Iris pigment epithelial cell (primary cell): ENCODE measurements at places on chromosomes 5 and 9.

DNA sequence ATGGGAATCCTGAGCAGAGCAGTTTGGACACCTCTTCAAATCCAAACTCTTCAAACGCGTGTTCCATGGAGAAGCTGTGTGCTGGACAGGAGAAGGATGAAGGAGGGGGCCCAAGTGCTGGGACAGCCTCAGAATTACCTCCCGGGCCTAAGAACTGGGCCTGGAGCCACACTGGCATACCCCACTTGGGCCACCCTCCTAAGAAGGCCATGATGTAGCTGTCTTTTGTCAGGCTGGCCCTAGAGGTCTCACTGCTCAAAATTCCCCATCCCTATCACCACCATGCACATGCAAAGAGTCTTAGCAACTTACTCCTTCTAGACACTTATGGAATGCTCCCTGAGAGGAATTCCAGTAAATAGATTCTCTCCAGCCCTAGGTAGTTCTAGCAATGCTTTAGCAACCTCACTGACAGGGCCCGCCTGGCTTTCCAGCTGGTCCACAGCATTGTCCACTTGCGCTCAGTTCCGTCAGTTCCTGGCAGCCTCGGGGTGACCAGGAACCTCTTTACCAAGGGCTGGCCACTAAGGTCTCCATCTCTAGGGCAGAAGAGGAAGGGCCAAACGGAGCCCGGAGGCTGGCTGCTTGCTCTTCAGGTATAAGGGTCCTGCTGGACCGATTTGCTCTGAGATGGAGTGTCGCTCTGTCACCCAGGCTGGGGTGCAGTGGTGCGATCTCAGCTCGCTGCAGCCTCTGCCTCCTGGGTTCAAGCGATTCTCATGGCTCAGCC, 75.3 kb downstream of the RGS3 start:
- DNase-seq = no peak

GRCh38 chr9:29806937-29807618, 2233.8 kb upstream of the C9orf72 start:
- DNase-seq = no peak

DNA sequence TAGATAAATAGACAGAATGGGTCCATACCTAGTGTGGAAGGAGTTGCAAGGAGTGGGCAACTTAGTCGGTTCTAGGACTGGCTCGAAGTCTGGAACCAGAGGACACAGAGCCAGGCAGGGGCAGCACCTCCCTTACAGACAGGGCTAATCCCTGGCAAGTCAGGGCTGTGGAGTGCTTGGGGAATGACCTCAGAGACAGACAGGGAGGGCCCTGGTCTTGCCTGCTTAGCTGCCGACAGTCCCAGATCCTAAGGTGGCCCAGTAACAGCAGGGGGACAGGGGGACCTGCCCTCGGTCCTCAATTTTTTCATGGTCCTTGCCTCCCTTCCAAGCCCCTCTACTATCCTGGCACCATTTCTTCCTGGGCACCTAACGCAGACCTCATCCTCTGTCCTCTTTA, 222.4 kb upstream of the TNC start:
- DNase-seq = no peak

GRCh38 chr9:6405371-6405770, 7.6 kb upstream of the UHRF2 start:
- DNase-seq = no peak

DNA sequence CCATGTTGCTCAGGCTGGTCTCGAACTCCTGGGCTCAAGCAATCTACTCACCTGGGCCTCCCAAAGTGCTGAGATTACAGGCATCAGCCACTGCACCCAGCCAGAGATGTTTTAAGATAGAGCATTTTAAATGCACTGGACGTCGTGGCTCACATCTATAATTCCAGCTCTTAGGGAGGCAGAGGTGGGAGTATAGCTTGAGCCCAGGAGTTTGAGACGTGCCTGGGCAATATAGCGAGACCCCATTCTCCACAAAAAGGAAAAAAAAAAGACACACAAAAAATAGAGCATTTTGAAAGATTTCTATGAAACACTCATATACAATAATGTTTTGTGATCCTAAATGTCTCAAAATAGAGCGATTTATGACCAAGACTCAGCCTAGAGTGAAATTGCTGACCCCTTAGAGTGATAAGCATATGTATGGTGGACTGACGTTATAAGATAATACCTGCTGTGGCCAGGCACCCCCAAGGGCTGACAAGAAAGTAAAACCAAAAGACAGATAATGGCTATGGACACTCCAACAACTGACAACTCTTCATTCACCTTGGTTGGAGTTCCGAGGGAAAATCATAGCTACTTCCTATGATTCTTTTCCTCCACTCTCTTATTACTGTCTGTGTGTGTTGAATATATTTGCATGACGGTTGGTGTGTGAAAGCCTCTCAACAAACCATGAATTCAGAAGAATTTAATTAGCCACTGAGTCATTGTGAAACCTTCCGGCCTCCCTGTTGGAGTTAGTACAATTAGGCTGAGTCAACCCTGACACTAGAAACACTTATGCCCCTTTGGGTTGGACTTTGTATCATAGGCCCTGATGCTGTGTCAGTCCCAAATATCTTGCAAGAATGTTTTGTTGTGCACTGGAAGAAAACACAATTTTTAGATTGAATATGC, 526.5 kb upstream of the NUDT12 start:
- peak; percentile 12 for DNase-seq

DNA sequence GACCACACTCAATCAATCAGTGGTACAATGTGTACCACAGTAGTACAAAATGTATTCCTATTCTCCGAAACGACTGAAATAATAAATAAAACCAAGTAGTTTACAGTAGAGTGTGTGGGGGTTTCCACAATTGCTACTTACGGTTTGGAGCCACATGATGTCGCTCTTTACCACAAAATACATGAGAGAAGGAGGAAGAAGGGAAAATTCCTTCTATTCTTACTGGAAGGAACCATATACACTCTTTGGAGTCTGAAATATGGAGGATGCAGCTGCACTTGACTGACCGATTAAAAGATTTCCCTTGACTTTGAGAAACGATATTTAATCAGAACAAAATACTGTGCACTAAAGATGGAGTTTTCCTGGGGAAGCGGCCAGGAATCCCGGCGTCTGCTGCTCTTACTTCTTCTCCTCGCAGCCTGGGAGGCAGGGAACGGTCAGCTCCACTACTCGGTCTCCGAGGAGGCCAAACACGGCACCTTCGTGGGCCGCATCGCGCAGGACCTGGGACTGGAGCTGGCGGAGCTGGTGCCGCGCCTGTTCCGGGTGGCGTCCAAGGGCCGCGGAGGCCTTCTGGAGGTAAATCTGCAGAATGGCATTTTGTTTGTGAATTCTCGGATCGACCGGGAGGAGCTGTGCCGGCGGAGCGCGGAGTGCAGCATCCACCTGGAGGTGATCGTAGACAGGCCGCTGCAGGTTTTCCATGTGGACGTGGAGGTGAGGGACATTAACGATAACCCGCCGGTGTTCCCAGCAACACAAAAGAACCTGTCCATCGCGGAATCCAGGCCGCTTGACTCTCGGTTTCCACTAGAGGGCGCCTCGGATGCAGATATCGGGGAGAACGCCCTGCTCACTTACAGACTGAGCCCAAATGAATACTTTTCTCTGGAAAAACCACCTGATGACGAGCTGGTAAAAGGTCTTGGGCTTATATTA, at the start of gene PCDHA4:
TSS of gene PCDHA4 (plus strand) at position 235 of the 942 bp plus-strand sequence.
- DNase-seq = peak; percentile 3

DNA sequence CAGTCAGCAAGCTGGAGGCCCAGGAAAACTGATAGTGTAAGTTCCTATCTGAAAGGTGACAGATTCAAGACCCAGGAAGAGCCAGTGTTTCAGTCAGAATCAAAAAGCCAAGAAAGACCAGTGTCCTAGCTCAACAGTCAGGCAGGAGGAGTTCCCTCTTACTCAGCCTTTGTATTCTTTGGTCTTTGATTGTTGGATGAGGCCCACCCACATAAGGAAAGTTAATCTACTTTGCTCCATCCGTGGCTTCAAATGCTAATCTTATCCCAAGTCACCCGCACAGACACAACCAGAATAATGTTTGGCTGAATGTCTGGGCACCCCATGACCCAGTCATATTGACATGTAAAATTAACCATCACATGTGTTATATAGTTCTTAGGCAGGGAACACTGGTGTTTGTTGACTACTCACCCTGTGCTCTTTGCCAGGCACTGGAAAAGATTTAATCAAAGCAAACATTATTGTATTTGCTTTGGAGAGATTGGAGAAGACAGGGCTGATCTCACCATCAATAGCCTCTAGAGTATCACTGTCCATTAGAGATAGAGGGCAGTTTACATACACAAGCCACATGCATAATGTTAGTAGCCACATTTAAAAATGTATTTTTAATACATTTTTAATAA, 96.3 kb upstream of the KCNN2 start:
- no peak for DNase-seq

DNA sequence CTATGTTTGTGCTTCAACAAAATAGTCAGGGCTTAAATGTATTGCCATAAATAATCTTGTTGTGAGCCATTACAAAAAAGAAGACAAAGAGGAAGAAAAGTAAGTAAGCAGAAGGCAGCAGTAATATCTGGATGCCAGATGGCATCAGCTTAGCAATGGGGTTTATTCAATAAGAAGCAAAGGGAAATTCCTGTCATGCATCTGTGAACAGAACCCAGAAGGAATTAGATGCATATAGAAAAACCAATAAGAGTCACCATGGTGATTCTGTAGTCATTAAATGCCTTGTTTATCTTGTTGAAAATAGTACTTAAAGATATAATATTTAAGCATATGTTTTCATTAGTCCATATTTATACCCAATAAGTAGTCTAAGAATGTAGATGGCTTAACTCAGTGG, 216.0 kb downstream of the ADAMTSL1 start:
- no peak for DNase-seq

DNA sequence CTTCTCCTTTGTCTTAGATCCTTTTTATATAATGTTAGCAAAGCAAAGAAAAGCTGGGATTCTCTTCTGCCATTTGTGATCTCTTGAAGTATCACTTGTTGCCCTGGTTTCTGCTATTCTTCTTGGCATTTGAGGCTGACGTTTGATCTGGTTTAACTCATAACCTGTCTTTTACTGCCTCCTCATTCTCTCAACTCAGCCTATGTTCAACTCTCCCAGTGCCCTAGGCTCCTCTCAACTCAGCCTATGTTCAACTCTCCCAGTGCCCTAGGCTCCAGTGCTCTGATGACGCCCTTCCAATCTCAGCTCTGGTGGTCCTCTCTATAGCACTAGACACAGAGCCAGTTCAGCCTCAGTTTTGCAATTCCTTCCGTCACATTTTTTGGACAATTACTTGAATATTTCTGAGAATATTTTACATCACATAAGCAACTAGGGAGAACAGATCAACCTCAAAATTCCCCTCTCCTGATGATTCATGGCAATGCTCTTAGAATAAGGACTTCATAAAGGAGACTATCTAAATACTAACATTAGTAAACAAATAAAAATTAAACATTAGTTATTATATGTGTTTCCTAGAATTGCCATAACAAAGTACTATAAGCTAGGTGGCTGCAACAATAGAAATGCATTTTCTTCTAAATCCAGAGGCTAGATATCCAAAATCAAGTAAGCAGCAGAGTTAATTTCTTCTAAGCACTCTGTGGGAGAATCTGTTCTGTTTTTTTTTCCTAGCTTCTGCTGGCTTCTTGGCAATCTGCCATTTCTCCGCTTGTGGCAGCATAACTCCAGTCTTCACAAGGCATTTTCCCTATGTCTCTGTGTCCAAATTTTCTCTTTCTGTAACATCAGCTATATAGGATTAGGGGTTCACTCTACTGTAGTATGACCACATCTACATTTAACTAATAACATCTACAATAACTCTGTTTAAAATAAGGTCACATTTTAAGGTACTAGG, 662.1 kb upstream of the FTMT start:
- DNase-seq = peak; percentile 71

- DNase-seq = no peak
Measured at GRCh38 chr9:14061936-14062585, 251.9 kb downstream of the NFIB start.
